Stimulated activated CD8-positive, alpha-beta memory T cell treated with anti-CD3 and anti-CD28 coated beads, Interleukin-7, amount 100 ng/mL, for 1 hour (primary cell): ENCODE measurements at places on chromosomes 12 and 14.

GRCh38 chr12:132228476-132229192 lies 84.4 kb downstream of the NOC4L start:
- no peak for DNase-seq

GRCh38 chr14:92540472-92541048 lies 27.0 kb downstream of the RIN3 start:
- DNase-seq = no peak

GRCh38 chr14:72982146-72982708 lies 44.7 kb downstream of the ZFYVE1 start:
- no peak for DNase-seq

DNA sequence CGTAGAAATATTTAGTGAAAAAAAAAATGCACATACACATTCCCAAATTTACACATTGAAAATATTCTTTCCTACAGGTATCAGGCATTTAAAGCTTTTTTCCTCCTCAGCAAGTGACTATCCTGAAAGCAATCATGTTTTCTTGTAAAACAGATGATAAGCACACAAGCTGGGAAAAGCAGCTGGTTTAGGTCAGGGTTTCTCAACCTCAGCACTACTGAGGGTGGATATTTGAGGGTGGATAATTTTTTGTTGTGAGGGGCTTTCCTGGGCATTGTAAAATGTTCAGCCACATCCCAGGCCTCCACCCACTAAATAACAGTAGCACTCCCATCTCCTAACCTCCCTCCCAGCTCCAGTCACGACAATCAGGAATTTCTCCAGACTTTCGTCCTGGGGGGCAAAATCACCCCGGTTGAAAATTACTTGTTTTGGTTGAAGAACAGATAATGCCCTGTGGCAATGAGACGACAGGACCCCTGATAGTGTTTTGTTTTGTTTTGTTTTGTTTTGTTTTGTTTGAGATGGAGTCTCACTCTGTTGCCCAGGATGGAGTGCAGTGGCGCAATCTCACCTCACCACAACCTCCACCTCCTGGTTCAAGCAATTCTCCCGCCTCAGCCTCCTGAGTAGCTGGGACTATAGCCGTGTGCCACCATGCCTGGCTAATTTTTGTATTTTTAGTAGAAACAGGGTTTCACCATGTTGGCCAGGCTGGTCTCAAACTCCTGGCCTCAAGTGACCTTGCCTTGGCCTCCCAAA lies 15.0 kb upstream of the NT5DC3 start:
- no peak for DNase-seq

GRCh38 chr12:66387117-66387516 lies 84.8 kb downstream of the HELB start:
- DNase-seq = no peak

DNA sequence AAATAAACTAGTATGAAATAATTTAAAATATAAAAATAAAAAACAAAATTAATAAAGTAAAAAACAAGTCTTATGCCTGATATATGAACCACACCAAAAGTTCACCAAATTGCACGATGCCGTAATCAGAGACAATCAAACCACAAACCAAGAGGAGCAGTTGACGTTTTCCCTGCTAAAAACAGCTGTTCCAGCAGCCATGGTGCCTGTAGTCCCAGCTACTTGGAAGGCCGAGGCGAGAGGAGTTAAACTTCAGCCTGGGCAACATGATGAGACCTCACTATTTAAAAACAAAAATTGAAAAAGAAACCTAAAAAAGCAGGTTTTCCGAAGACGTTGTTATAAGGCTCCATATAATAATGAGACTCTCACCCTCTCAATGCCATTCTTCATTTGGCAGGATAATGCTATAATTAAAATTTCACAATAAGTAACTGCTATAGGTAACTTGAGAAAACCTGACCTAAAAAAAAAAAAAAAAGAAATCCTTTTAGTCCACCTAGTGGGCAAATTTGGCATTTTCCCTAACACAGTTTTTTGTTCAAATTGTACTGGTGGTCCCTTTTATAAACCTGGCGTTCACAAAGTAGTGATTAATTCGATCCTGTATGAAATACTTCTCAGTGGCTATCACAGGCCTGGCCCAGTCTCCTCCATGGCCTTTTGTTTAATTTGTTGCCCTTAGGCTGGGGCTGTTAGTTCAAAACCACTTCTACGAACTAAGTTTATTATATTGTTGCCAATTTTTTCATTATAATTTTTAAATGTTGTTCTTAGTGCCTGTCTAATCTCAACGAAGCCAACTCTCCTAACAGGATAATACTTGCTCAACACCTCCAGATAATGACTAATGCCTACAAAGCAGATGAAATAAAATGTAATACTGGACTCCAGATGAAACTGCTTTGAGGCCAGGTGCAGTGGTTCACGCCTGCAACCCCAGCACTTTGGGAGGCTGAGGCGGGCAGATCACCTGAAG lies 62.1 kb downstream of the TNFAIP2 start:
- no peak for DNase-seq

- DNase-seq = no peak
Observed at GRCh38 chr12:20439626-20440025, 71.3 kb downstream of the PDE3A start.

- no peak for DNase-seq
Observed at GRCh38 chr12:29726741-29727348, 56.9 kb downstream of the TMTC1 start.

GRCh38 chr12:70422631-70423030 lies 56.5 kb downstream of the KCNMB4 start:
- no peak for DNase-seq

DNA sequence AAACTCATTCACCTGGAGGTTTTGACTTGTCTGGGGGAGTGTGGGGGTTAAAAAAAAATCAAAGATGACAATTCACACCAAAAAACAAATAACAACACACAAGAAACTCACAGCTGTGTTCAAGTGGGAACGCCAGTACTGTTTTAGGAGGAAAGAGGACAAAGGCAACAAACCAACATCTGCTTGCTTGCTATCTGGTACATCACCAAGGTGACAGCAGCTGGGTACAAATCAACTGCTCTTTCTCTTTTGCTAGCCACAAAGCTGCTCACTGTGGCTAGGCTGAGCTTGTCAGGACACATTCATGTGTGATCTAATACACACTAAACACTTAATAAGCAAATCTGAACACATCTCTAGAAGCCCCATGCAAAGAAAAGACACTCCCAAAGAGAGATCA lies 128.0 kb upstream of the RAP1B start:
- DNase-seq = no peak

- DNase-seq = no peak
Observed at GRCh38 chr14:98900798-98901197, 371.2 kb downstream of the BCL11B start.

DNA sequence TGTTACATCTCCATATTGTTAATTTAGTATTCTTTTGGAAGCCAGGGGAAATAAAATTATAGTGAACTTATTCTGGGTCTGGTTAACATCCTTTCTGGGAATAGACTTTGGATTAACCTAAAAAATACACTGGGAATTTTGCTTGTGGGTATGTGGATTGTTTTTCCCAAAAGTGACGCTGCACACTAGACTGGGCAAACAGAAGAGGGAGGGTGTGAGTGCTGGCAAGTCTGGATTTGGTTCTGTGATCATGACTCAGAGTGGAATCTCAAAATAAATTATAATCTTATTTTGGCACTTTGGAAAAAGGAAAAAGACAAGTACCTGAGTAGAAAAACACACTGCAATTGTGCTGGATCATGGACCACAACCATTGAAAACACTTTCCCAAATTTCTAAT lies 15.2 kb upstream of the LUM start:
- no peak for DNase-seq

DNA sequence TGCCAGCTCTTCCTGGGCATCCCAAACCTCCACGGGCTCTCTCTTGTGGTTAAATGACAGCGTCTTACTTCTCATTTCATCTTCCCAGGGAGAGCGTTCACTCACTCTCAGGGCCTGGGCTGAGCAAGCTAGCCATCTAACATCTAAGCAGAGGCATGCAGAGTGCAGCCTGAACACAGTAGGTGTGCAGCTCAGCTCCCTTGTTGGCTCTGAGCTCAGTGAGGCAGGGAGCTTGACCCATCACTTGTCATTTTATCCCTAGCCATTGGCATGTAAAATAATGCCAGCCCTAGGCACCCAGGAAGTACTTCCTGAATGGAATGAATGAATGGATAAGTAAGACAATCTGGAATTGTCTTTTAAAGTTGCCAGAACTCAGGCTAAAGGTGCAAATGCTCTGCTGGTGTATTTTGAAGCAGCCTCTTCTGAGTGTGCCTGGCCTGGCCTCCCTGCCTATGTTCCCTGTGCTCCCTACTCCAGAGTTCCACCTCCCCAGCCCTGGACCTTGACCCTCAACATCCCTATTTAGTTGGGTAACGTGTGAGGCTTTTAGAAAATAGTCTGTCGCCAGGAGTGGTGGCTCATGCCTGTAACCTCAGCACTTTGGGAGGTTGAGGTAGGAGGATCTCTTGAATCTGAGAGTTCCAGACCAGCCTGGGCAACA lies 9.5 kb upstream of the MEG3 start:
- no peak for DNase-seq

GRCh38 chr14:68956724-68957123 lies 22.4 kb downstream of the ACTN1 start:
- no peak for DNase-seq

GRCh38 chr12:30155001-30155730 lies 371.4 kb upstream of the TMTC1 start:
- DNase-seq = no peak

GRCh38 chr14:78608998-78609787 lies 439.0 kb downstream of the NRXN3 start:
- no peak for DNase-seq

DNA sequence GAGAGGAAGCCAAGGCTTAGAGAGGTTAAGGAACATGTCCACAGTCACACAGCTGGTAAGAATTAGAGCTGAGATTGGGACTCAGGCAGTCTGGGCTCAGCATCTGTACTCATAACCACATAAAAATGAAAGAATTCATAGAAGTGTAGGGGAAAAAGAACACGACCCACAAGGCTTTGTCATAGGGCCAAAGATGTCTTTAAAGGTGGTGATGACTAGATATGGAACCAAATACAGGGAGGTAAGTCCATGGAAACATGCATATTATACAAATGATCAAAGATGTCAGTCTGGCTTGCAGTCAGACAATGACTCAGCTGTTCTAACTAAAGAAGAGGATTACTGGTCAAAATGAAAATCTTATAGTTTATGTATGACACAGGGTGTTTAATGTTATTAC lies 7.2 kb upstream of the SSPN start:
- no peak for DNase-seq

DNA sequence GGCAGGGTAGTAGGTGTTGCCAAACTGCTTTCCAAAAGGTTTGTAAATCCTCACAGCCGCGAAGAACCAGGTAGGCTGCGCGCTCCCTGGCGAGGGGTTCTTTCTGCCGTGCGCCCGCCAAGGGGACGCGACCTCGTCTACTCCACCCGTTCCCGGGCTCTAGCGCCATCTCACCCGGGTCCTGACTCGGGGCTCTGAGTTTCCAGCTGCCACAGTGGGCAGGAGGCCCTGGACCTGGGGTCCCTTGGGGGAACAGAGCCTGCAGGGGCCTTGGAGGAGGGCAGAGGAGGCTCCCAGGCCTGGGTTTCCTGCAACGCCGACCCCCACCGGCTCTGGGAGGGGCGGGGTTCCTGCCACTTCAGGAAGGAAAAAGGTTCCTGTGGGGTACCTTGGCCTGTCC lies 706 bp downstream of the ANHX start:
- no peak for DNase-seq

- DNase-seq = no peak
Observed at GRCh38 chr12:62684570-62685295, 218.1 kb downstream of the MON2 start.

DNA sequence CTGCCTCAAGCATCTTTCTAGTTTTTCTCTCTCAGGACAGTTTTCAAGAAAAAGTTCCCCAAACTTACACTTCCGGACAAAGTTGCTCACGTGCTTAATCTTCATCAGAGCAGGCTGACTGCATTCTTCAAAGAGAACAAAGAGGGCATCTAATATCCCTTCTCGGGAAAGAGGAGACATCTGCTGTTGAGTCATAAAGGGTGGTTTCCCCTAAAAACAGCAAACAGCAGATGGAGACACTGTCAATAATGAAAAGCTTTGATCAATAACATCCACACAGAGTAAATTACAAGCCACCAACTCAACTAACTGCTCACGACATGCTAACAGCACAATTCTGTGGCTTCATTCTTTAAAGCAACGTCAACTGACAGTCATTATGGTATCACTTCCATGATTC lies 8.1 kb downstream of the CIT start:
- DNase-seq = no peak

GRCh38 chr12:113932381-113933196 lies 33.5 kb downstream of the RBM19 start:
- no peak for DNase-seq

GRCh38 chr14:76729953-76730505 lies 31.2 kb upstream of the VASH1 start:
- DNase-seq = no peak

- no peak for DNase-seq
Observed at GRCh38 chr14:105386581-105387529, 11.5 kb upstream of the TEX22 start.

GRCh38 chr14:77059276-77059915 lies 30.9 kb upstream of the IRF2BPL start:
- no peak for DNase-seq

DNA sequence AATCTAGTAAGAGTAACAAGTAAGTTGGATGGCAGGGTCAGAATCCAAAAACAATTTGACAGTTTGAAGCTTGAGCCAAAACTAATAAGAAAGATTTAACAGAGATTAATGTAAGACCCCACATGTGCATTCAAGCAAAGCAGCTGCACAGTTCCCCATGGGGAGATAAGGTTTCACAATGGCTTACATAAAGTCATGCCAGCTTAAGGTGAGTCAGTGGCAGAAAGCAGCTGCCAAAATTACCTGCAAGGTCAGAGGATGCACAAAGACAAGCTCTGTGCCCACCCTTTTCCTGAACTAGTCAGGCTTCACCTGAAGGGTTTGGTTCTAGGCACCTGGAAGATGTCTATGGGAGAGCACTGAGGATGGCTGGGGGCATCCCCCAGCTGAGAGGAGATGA lies 36.6 kb upstream of the KRT77 start:
- no peak for DNase-seq

- no peak for DNase-seq
Observed at GRCh38 chr12:42516573-42516972, 73.0 kb downstream of the PRICKLE1 start.

DNA sequence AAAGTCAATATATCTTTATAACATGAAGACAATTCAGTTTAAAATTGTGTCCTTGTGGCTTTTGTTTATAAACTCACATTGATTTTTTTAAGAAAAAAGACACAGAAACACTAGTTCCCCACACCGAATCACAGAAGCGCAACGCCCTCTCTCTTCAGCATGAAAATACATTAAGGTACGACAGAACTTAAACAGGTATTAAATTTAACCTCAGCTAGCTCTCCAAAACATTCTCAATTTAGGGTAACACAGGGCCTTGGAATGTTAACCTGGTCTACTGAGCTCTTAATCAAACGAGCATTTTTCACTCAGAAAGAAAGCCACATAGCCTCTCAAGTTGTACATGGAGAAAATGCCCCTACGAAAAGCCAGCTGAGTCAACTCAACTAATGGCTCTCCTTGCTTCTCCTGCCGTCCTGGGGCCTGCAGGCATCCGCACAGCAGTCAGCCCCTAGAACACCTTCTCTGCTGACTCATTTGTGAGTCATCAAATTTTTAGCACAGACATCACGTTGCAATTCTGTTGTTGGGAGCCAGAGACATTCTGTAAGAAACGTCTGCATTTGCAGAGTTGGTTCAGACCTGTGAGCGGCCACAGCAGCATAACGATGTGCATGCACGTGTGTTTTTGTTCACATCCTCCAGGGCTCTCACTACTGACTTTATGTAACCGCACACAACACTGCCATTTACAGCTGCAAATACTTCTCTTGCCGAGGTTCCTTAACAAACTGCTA lies 141.6 kb downstream of the ITPR2 start:
- no peak for DNase-seq

GRCh38 chr12:49698619-49699545 lies 8.3 kb downstream of the FMNL3 start:
- DNase-seq = no peak

- DNase-seq = no peak
Observed at GRCh38 chr14:40122968-40123648, 690.9 kb upstream of the FBXO33 start.
